ENCODE measurements at places on chromosomes 1 and 21. TPM values are rescaled to one million over a fixed set of nuclear protein-coding genes. Genes with fewer than 3 reads are reported as not detected.

DNA sequence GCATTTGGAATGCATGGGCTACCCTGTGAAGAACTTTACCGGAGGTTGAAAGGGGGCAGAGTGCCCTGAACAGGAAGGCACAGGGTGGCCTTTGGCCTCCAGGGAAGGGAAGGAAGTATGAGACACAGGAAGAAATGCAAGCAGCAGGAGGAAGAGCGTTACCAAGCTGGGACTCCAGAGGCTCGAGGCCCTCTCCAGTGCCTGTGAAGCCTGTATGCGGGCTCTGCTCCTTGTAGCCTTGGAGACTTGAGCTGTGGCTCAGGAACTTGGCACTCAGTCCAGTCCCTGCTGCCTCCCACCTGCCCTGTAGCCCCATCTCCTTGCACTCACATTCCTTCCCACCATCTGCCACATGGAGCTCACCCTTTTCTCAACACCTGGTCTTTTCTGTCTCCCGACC is 33.5 kb upstream of the RNF19B start:
- no peak for DNase-seq

DNA sequence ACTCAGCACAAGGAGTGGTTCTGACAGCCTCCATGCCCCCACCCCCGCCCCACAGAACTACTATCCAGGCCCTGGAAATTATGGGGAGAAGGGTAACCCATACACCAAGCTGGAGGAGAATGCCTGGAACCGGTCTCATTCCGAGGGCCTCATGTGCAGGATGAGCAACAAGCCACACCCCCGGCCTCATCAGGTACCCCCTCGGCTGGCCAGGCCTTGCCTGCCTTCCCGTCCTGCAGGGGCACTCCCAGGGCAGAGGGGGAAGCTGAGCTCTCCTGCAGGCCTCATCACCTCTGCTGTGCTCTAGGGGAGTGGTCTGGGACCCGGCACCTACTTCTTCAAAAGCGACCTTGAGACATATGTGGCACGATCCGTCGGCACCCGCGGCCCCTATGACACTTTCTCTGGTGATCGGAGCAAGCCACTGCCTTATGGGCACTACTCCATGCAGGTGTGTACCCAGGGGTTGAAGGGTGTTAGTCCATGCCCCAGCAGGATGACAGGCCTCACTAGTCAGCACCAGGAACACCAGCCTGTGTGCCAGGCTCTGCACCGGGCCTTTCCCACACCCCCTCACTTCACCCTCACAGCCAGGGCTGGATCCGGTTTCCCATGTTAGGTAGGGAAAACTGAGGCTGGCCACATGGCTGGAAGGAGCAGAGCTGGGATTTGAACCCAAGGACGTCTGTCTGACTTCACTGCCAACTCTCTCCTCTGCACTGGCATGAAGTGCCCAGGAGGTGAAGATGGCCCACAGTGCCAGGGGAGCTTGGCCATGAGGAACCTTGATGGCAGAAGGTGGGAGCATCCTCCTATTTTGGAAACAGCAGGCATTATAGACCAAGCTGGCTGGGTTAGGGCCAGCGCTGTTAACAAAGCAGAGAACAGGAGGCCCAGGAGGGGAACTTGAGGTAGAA is 10.9 kb upstream of the TTC22 start:
- DNase-seq, result no peak

GRCh38 chr1:206568779-206569352 is 43.4 kb downstream of the EIF2D start:
- no peak for DNase-seq

FMN2 gene
- total RNA-seq, result 0.16 TPM

- DNase-seq, result no peak
These were observed 54.0 kb upstream of the ECE1 start for GRCh38 chr1:21344098-21344749.

LRRC38 gene
- total RNA-seq, result 0.09 TPM

PALMD gene
- 80.7 TPM for total RNA-seq

- no peak for DNase-seq
These were observed 421.4 kb upstream of the RUNX1 start for GRCh38 chr21:35470522-35470921.

DNA sequence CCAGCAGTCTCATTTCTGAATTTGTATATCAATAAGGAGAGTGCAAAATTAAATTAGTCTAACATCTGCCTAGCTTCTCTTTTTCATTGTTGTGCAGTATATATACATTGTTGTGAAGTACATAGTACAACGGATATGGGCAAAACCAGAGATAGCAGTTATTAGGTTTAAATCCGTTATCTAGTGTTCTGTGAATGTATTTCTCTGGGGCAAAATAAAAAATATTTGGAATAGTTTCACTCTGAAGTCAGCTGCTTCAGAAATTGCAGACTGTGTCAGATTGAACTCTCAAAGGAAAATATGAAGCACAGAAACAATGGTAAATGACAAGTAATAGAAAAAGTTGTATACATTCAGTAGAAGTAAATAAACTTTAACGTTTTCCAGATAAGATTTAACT is 836.5 kb upstream of the CXADR start:
- no peak for DNase-seq

GRCh38 chr1:177793900-177794299 is 176.0 kb downstream of the SEC16B start:
- no peak for DNase-seq

ACTRT2 gene
- total RNA-seq, result not detected

DNA sequence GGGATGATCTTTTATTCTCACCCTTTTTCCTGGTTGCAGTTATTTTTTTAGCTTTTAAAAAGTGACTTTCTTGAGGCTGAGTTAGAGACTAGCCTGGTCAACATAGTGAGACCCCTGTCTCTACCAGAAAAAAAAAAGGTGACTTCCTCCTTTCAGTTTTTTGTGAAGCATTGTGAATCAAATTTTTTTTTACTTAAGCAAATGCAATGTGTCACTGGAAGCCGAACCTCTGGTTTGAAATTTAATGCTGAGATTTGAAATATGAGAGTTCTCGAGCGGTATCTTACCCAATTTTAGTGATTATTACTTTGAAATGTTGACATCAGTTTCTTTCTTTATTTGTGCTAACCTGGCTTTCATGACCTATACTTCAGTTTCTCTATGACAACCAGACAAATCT is 3.6 kb downstream of the CAP1 start:
- DNase-seq, result no peak

PIGP gene
- total RNA-seq, result 32.1 TPM

DNA sequence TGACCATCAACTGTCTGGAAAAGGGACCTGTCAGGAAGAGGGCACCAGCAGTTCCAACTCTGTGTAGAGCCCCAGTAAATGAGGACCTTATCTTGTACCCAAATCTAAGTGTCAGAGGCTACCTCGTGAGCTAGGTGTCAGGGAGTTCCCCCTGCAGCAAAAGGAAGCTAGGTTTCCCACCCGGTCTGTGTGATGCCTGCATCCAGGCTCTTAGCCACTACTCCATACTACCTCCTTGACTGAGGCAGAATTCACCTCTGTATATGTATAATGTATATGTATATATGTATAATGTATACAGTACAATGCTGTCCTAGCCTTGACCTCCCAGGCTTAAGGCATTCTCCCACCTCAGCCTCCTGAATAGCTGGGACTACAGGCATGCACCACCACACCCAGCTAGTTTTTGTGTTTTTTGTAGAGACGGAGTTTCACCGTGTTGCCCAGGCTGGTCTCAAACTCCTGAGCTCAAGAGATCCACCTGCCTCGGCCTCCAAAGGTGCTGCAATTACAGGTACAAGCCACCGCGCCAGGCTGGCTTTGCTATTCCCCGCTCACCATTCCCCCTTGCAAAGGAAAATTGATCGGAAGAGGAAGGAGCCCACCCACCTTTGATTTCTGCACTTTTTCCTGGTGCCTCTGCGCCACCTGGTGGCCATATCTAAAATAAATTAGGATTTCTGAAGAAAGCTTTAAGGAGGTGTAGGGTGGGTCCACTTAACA is 15.7 kb upstream of the LUZP1 start:
- peak; percentile 25 for DNase-seq

EDARADD gene
- total RNA-seq, result 0.35 TPM

- no peak for DNase-seq
These were observed 44.7 kb downstream of the CAPN2 start for GRCh38 chr1:223756806-223757700.

GRCh38 chr1:25723250-25723880 is 76.6 kb upstream of the SELENON start:
- DNase-seq, result no peak

DNA sequence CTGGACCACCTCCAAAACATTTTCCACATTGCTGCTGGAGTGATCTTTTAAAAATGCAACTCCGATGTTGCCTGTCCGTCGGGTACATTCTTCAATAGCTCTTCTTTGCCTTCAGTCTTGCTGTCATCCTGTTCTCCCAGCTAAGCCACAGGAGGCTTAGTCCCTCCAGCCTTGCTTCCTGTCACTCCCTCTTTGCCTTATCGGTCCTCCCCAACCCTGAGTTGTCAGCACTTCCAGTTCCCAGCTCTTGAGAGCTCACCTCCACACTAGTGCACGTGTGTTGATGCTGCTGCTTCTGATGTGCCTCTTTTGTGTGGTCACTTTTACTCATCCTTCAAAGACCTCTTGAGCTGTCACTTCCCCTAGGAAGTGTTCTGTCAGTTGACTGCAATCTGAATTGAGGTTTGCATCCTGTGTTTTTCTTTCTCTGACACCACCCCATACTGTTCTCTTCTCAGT is 15.3 kb downstream of the UCK2 start:
- DNase-seq, result no peak

DNA sequence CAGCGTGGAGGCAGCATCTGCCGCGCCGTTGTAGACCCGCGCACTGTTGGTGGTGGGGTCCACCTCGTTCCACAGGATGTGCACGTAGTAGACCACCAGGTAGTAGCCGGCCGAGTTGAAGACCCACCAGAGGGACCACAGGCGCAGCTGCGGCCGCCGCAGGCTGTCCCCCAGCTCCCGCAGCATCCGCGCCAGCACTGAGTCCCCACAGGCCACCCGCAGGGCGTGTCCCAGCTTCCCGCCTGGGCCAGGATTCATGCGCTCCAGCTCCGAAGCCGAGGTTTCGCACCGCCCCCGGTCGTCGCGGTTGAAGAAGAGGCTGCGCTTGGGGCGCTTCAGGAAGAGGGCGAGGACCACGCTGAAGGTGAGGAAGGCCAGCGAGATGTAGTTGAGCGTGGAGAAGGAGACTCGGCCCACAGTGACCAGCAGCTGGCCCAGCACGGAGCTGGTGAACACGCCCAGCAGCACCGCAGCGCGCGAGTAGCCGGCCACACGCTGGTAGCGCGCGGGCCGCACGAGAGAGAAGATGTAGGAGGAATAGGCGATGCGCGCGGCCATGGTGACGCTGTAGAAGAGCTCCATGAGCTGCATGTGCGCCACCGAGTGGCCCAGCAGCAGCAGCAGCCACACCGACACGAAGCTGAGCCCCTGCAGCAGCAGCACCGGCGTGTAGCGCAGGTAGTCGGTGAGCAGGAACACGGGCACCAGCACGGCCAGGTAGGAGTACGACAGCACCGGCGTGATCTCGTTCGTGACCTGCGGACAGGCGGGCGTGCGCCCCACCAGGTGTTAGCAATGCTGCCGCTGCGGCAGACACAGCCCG is 10.6 kb downstream of the SLC19A1 start:
- DNase-seq, result peak; percentile 22

DNA sequence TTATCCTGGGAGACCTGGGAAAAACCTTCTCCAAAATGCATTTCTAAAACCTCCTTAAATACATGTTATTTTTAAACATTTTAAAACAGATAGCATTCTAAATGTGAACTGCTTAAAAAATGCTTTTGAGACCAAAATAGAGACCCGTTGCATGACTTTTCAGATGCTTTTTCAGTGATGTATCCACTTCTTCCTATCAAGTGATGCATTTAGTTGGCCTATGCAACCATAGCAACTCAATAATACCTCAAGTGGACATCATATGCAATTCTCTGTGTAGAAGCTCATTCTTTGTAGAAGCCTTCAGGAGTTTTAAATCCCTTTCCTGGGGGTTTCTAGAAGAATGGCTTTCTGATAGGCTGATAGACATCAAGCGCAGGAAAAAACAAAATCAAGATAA is 94.5 kb upstream of the RAVER2 start:
- DNase-seq, result no peak

P3R3URF gene
- total RNA-seq, result not detected

All from left cardiac atrium (tissue), 4 donors.